ENCODE measurements at places on chromosomes 3 and 15.

DNA sequence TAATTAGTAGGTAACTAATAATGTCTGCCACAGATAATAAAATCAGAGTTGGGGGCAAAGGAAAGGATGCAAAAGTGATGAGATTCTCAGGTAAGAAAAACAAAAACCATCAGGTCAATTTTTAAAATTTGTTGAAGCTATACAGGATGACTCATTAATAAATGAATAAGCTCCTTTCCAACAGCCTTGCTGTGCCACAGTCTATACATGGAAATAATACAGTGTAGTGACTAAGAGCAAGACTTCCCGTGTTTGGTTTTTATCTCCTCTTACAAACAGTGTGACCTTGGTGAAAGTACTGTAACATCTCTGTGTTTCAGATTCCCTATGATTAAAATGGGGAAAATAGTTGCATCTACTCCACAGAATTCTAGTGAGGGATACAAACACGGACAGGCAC lies 331.6 kb downstream of the PYDC2 start:
- no peak for DNase-seq

DNA sequence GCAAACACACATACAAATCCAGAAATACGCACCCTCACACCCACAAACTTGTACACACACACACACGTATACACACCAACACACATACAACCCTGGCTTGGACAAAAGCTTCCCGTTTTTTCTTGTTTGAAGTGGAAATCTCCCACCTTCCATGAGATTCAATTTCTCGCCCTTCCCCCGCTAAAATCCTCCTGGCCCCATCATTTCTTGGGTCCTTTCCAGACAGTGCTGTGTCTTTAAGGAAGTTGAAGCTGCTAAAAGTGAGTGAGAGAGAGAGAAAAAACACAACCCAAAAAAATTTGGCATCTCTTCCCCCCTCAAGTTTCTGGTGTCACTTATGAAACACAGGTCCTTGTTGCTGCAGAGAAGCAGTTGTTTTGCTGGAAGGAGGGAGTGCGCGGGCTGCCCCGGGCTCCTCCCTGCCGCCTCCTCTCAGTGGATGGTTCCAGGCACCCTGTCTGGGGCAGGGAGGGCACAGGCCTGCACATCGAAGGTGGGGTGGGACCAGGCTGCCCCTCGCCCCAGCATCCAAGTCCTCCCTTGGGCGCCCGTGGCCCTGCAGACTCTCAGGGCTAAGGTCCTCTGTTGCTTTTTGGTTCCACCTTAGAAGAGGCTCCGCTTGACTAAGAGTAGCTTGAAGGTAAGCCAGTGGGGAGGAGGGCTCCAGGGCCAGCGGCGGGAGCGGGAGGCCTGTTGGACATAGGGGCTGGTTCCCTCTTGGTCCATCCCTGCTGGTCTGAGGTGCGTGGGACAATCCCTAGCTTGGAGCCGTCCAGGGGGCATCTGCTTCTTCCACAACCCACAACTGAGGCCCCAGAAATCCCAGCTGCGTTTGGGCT lies at the start of gene ISLR:
ISLR (plus strand) TSS at position 331 of the 839 bp plus-strand sequence. CDS start 1,149 bp downstream, outside the sequence.
- no peak for DNase-seq

GRCh38 chr3:131178710-131179375 lies 152.2 kb downstream of the NEK11 start:
- no peak for DNase-seq

DNA sequence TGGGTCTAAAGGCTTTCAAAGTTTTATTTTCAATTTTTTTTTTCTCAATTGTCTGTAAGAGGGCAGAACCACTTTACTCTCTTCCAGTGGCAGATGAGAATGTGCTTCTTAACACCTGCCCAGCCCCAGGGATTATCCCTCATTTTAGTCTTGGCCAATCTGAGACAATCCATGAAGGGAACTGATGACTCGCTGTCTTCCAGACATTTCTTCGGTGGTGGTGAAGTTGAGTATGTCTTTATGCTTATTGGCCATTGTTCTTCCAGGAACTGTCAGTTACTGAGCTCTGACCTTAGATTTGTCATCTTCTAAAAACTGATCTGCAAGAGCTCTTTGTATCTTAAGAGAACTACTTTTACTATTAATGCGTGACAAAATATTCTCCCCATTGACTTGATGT lies 139.5 kb downstream of the TJP1 start:
- DNase-seq, result no peak

DNA sequence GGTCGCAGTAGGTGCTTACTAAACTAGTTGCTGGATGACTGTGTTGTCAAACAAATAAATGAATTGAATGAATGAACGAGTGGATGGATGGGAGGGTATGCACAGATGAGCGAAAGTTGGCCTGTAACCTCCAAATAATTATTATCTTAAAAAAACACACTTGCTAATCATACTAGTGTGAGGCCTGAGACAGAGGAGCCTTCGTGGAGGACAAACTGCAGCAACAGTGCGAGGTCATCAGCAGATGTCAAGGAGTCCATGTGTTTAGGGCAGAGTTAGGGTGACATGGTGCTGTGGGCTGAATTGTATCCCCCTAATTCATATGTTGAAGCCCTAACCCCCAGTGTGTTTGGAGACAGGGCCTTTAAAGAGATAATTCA lies 24.4 kb downstream of the CORO2B start:
- no peak for DNase-seq

Measured in activated CD8-positive, alpha-beta memory T cell treated with anti-CD3 and anti-CD28 coated beads, Interleukin-2, amount 50 U/mL, for 4 hours (primary cell).